Lung microvascular endothelial cell (primary cell): ENCODE measurements at places on chromosomes 3 and 15. TPM values are rescaled to one million over a fixed set of nuclear protein-coding genes. Genes with fewer than 3 reads are reported as not detected.

The PPP1R14D gene
- not detected in 2 replicates for total RNA-seq

The MEF2A gene
- total RNA-seq, result 13.9 and 16.5 TPM in 2 replicates

The SNTN gene
- total RNA-seq, result not detected in 2 replicates

The MFN1 gene
- 29.0 and 33.5 TPM in 2 replicates for total RNA-seq

The ARHGEF26 gene
- total RNA-seq, result under 0.01 and 0.22 TPM in 2 replicates

The KNG1 gene
- not detected in 2 replicates for total RNA-seq

The LRRFIP2 gene
- total RNA-seq, result 27.2 and 34.7 TPM in 2 replicates

GRCh38 chr3:9175421-9175820, 74.0 kb downstream of the SRGAP3 start:
- no peak for DNase-seq

DNA sequence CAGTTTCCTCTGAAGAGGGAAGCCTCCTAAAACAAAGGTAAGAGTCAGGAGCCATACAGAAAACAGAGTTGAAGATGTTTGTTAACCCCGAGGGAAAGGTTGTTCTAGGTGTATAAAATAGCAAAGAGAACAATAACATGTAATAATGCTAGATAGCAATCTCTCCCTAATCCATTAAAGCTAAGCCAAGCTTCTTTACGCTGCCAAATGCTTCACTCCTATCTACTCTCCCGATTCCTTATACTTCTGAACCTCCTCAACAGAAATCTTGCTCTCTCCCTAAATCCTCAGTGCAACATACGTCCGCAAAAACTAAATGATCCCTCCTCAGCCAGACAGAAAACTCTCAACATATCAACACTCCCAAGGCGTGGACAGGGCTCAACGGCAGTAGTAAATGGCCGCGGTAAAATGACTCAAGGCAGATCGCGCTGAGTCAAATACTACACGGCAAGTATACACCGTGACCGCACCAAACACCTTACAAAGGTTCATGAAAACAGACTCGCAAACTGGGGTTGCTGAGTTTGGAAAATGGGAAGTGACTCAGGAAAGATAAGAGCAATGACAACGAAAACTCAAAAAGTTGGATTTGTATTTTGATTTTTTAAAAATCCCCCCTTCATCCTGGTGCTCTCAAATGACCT, 682 bp downstream of the CLDND1 start:
- DNase-seq, result peak; percentile 73

- peak; percentile 55 for DNase-seq
Observed at GRCh38 chr3:48429960-48430707, at the start of gene PLXNB1. PLXNB1 (minus strand) TSS chr3:48430086; CDS start chr3:48424611, 5,475 bp downstream.

DNA sequence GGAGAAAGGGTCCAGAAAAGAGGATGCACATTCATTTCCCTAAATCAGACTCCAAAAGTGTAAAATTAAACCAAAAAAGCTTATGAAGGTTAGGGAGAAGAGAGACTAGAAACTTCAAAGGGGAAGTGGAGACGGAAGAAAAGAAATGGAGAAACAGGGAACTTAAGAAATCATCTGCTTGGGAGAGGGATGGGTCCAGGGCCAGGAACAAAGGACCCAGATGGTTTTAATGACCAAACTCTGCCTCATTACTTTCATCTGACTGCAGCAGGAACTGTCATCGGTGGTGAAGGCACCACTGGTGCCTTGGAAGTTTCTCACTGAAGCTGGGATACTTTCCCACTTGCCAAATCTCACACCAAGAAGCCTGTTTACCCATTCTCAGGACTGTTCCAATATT, 70.5 kb upstream of the SLC4A7 start:
- no peak for DNase-seq

DNA sequence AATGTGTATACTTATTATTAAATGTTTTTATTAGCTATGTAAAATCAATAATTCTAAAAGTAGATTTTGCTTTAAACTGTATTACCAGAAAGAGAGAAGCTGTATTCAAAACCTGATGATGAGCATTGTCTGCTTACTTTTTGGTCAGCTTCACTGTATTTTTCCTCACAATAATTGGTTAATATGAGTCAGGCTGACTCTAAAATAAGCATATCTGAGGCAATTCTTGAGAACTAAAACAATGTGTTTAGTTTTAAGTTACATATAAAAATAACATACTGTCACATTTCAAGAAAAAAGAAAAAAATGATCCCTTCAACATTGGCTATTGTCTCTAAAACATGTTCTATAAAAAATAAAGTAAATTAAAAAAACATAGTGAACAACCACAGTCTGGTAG, 66.1 kb downstream of the EPHA3 start:
- no peak for DNase-seq

GRCh38 chr3:107942244-107942643, 148.6 kb downstream of the CD47 start:
- DNase-seq, result peak; percentile 28

DNA sequence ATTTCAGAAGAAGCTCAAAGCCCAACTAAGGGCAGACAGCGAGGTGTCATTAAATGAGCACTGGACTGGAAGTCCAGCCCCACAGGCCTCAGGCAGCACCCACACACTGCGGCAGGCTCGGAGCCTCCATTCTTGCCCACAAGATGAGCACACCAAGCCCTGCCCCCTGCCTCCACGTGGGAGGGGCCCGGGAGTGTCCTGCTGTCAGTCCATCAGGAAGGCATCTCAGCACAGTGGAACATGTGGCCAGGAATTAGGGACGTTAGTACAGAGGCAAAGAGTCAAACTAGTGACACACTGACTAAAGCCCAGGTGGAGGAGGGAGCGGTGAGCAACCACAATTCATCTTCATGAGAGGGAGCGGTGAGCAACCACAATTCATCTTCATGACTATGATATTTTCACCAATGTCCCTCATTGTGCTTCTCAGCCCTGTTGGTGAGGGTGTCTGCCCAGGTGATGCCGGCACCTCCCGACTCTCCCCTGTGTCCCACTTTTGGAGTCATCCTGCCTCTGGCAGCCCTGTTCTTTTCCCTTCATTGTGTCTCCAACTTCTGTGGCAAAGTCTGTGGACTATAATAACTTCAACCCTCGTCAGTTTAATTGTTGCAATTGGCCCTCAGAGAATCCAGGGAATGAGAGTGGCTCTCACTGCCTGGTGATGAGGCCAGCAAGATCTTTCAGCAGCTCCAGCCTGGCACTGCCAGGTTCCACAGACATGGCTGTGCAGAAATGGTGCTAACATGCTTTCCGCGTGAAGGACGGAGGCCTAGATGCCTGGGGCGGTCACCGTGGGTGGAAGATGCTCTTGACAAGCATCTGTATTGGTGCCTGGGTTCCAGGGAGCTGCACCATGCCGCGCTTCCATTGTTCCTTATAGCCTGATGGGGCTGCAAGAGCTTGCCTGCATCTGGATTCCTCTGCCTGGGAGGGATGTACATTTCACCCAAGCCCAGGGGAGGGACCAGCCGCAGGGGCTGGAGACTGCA, 23.1 kb upstream of the SKOR1 start:
- DNase-seq, result no peak

- DNase-seq, result no peak
Observed at GRCh38 chr3:88041005-88041404, 17.8 kb downstream of the CGGBP1 start.

- DNase-seq, result peak; percentile 54
Observed at GRCh38 chr3:100634493-100635272, 25.3 kb downstream of the ADGRG7 start.

GRCh38 chr3:33211444-33211843, 7.2 kb downstream of the SUSD5 start:
- peak; percentile 93 for DNase-seq

DNA sequence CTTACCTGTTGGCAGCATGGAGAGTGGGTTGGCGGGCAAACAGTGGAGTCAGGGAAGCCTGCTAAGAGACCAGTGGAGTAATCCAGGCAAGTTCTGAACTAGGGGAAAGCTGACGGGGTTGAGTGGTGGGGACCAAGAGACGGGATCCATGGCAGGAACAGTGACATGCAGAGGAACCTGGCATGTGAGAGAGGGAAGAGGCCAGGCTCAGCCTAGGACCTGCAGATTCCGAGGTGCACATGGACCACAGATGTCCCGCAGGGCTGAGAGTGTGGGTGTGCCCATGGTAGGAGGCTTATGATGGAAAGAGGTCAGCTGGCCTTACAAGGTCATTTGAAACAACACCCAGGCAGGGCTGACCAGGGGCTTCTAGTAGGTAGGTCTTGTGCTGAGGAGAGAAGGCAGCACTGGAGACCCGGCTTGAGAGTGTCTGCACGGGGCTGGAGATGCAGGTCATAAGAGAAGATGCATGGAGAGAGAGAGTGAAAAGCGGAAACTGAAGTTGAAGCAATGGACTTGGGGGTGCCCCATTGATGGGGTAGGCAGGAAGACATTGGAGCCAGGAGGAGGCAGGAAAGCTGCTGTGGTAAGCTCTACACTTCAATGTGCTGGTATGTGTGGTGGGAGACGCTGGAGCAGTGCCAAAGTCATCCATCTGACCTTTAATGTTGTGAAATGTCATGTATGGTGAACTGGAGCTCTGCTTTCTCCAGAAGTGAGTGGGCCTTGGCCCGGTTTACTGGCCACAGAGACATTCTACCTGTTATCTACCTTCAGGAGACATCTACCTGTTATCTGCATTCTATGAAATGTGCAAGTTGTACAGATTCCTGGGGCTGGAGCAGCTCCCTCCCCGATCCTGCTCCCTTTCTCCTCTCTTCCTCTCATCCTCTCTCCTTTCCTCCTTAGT, 4.6 kb downstream of the SPSB4 start:
- no peak for DNase-seq

GRCh38 chr15:96484830-96485229, 154.3 kb downstream of the NR2F2 start:
- DNase-seq, result no peak

DNA sequence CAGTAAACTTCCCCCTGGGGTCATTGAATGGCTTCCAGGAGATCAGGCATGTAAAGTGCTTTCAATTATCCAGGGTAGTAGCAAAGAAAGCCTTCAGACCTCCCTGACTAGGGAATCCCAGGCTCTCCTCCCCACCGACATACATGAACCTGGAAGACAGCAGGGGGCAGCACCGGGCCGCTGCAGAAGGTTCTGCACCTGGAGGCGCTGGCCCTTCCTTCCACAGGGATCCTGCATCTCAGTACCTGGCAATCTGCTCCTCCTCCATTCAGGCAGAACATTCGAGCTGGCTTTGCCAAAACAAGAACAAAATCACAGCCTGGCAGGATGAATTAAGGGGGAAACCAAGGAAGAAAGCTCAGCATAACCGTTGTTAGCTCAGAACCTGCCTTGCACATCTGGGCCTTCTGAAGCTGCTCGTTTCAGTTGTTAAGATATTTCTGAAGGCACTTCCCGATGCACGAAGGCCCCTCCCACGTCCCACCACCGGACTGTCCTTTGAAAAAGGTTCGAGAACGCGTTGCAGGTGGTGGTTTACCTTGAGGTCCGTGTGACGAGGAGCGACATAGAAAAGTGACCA, 237.7 kb downstream of the SLCO3A1 start:
- DNase-seq, result peak; percentile 46

DNA sequence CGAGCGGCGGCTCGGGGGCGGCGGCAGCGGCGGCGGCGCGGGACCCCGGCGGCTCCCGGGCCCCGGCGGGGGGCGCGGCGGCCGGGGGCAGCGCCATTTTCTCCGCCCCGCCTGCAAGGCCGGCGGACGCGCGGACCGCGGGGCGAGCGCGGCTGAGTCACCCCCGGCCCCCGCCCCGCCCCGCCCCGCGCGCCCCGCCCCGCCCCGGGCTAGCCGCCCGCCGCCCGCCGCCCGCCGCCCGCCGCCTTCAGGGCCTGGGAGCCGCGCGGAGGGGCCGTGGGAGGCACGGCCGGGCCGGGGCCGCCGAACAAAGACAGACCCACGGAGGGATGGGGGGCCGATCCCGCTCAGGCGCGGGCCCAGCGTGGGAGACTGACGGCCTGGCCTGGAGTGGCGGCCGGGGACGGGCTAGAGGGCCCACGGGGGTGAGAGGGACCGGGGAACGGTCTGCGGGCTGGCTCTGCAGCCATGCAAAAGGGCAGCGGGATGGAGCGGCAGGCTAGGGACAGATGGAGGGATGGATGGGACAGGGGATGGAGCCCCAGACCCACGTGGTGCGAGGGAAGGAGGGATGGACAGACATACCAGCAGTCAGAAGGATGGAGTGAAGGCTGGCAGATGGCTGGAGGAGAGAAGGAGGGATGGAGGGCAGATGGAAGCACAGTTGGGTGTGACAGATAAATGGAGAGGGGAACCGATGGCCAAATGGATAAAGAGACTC, at the start of gene EIF4E3:
TSS of gene EIF4E3 (minus strand) at position 132 of the 721 bp plus-strand sequence. CDS start at position 97, 35 bp downstream.
- peak; percentile 47 for DNase-seq

GRCh38 chr15:91447991-91448644, 348.1 kb downstream of the SV2B start:
- DNase-seq, result no peak

GRCh38 chr15:94893091-94893490, 661.7 kb downstream of the MCTP2 start:
- no peak for DNase-seq

DNA sequence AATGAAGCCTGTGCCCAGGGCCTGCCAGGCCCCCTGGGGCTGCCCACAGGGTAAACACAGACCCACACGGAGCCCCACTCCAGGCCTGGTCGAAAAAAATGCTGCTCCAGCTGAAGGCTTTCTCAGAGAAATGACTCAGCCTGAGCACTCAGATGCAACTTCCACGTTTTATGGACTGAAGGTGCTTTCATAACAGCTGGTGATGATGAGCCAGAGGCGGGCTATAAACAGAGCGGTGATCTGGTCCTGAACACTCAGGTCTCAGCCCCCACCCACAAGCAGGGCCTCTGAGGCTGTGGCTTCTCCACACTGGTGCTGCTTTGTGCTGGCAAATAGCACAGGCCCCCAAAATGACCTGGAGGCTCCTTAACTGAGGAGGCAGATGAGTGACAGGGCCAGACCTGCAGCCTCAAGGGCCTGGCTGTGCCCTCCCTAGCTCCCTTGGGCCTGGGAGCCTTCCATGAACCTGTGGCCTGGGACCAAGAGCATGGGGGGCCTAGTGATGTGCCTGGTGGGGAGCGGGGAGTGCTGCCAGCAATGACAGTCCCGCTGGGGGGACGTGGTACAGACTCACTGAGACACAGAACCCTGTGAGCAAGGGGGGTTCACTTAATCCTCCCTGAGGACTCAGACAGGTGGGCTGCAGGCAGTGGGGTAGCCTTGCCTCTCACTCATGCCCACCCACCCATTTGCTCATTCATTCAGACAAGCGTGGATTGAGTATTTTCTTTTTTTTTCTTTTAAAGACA, 23.0 kb upstream of the FURIN start:
- peak; percentile 72 for DNase-seq

DNA sequence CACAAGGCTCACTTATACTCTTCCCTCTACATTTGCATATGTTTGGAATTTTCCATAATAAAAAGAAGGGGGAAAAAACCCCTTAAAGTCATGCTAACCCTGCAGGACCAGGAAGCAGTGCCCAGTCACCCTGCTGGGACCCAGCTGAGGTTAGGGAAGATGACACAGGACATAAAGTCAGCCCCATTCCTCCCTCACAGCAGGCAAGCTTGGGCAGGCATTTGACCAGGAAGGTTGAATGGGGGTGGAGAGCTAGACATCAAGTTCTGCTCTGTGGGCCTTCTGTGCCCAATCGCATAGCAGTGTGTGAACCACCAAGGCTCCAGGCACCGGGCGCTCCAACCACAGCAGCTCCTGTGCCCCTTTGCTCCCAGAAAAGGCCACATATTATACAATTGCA, 7.1 kb upstream of the HDAC11 start:
- no peak for DNase-seq

DNA sequence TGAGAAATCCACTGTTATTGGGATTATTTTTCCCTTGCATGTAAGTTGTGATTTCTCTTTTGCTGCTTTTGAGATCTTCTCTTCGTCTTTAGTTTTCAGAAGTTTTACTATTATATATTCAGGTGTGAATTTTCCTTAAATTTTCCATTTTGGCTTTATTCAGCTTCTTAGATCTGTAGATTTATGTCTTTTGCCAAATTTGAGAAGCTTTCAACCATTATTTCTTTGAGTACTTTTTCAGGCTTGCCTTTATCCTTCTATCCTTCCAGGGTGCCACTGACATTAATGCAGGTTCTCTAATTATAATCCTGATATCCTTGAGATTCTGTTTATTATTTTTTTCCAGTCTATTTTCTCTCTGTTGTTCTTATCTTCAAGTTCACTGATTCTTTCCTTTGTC, 38.1 kb upstream of the XIRP1 start:
- no peak for DNase-seq
